ENCODE measurements at places on chromosomes 5 and 9. TPM values are rescaled to one million over a fixed set of nuclear protein-coding genes. Genes with fewer than 3 reads are reported as not detected.

GRCh38 chr5:101611039-101611438, 685.0 kb downstream of the SLCO4C1 start:
- no peaks in the 10 kb centered on the region for H3K36me3 ChIP-seq
- no peak overlapping the region for H3K4me3 ChIP-seq
- H3K27me3 ChIP-seq = 0 out of 2 replicates have a peak, but pooled peaks cover 5% of the 10 kb centered on the region
- no peaks in the 10 kb centered on the region for H3K4me1 ChIP-seq
- H3K27ac ChIP-seq = no peak overlapping the region

DNA sequence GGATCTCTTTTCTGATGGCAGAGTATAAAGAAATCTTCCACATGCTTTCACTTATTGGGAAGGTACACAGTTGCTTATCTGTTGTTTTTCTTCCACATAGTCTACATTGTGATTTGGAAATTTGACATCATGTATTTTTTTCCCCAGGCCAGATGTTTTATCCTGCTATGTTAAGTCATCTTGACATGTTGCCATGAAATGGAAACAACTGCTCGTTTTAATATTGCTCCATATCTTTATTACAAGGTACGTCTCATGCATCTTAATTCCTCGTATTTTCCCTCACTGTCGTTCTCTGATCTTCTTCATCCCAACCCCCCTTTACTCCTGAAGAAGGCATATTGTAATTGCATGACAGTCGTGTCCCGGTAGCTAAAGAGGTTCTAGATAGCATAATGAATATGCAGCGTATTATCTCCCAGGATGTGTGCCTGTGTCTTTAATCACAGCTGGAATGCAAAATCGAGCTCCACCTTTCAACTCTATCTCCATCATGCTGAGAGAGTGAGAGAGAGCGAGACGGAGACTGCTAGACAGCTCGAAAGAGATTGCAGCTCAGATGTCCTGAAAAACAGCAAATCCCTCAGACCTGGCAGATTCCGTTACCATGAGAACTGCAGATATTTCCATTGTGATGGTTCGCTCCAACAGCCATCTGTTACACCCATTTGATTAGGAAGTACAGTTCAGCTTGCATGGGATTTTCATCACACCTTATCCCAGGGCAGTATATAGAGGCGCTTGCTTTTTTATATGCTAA, 281.7 kb downstream of the TMEM38B start:
- H3K36me3 ChIP-seq = no peaks in the 10 kb centered on the region
- no peak overlapping the region for H3K4me3 ChIP-seq
- DNase-seq = no peak
- H3K27ac ChIP-seq = no peak overlapping the region
- no peaks in the 10 kb centered on the region for H3K27me3 ChIP-seq

DNA sequence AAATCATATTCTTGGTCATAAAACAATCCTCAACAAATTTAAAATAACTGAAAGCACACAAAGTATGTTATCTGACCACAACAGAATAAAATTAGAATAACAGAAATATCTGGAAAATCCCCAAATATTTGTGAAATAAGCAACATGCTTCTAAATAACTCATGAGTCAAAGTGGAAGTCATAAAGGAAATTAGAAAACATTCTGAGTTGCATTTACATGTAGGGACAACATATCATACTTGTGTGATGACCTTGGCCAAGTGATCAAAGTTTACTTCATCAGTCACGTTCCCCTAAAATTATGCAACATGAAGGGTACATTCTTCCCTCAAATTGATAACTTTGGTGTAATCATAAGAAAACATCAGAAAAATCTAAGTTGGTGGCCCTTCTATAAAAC, 64.7 kb downstream of the CSF2 start:
- no peak for DNase-seq
- 0 out of 2 replicates have a peak, but pooled peaks cover 3% of the 10 kb centered on the region for H3K27me3 ChIP-seq
- no peak overlapping the region for H3K27ac ChIP-seq
- H3K36me3 ChIP-seq = no peaks in the 10 kb centered on the region

DNA sequence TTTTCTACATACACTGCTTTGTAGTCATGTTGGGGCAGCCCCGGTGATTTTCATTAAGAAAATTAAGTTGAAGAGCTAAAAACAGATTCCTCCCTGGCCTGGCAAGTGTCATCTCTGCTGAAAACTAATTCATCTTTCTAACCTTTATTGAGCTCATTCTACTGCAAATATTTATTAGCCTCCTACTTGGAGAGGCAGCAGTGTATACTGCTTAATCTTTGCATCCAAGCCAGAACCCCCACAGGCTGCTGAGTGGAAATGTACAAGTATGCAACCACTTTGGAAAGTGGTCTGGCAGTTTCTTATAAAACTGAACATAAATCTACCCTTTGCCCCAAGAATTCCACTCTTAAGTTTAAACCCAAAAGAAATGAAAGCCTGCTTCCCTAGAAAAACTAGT, 223.4 kb downstream of the DRD1 start:
- no peak overlapping the region for H3K4me3 ChIP-seq
- no peak for DNase-seq
- H3K27me3 ChIP-seq = no peaks in the 10 kb centered on the region
- H3K36me3 ChIP-seq = no peaks in the 10 kb centered on the region

GRCh38 chr5:8508231-8508630, 639.3 kb downstream of the MTRR start:
- no peak overlapping the region for H3K27ac ChIP-seq
- H3K4me1 ChIP-seq = no peaks in the 10 kb centered on the region
- no peaks in the 10 kb centered on the region for H3K27me3 ChIP-seq
- no peak for DNase-seq
- H3K4me3 ChIP-seq = no peak overlapping the region

DNA sequence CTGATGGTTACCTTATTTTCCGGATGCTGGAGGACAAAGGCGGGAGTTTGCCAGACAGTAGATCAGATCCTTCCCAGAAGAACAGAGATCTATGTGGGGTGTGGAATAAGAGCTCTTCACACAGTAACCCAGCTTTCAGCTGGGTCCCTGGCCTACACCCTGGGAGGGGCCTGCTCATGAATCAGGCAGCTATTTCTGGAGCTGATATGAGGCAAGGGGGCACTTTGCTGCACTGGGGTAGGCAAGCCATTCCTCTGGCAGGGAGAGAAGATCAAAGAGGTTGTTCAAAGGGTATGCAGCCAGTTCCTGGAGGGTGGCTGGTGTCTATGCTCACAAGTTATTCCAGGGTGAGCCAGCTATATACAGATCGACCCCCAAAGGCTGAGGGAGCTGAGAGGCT, 48.6 kb downstream of the CYSTM1 start:
- no peak for DNase-seq
- no peak overlapping the region for H3K27ac ChIP-seq
- no peaks in the 10 kb centered on the region for H3K27me3 ChIP-seq
- H3K4me3 ChIP-seq = no peak overlapping the region

DNA sequence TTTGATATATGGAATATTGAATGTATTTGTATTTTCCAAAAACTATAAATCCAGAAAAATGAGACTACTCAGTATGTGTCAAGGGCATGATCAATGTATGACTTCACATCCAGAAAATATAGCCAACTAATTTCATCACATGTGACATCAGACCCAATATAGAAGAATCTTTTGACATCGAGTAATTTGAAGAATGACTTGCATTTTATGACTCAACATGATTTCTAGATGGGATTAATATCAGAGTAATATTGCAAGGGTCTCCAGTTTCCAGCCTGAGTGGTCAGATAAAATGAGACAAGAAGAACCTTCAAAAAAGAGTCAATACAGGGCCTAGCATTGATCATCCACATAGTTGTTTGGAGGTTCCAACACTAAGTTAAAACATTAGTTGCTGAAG, 467.5 kb upstream of the PAPPA start:
- no peak overlapping the region for H3K4me3 ChIP-seq
- H3K36me3 ChIP-seq = no peaks in the 10 kb centered on the region
- H3K4me1 ChIP-seq = peaks cover 7% of the 10 kb centered on the region
- H3K27ac ChIP-seq = no peak overlapping the region

- H3K36me3 ChIP-seq = no peaks in the 10 kb centered on the region
- H3K4me1 ChIP-seq = no peaks in the 10 kb centered on the region
- H3K27ac ChIP-seq = no peak overlapping the region
- no peak overlapping the region for H3K4me3 ChIP-seq
- no peak for DNase-seq
- no peaks in the 10 kb centered on the region for H3K27me3 ChIP-seq
Measured at GRCh38 chr5:162052676-162053075, 14.9 kb upstream of the GABRG2 start.

DNA sequence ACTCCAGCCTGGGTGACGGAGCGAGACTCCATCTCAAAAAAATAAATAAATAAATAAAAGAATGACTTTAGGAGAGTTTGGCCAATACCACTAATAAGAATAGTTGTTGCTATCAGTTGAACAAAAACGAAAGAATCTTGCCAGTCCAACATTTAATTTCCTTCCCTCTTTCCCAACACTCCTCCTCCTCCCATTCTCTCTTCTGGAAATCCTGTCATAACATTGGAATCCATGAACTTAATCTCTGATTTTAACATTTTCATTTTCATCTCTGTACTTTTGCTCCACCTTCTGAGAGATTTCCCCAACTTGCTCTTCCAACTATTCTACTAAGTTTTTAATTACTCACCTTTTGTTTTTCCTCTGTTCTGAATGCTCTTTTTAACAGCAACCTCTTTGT, 42.8 kb upstream of the CDK20 start:
- no peak overlapping the region for H3K4me3 ChIP-seq
- H3K27ac ChIP-seq = no peak overlapping the region
- no peaks in the 10 kb centered on the region for H3K4me1 ChIP-seq
- H3K27me3 ChIP-seq = no peaks in the 10 kb centered on the region

DNA sequence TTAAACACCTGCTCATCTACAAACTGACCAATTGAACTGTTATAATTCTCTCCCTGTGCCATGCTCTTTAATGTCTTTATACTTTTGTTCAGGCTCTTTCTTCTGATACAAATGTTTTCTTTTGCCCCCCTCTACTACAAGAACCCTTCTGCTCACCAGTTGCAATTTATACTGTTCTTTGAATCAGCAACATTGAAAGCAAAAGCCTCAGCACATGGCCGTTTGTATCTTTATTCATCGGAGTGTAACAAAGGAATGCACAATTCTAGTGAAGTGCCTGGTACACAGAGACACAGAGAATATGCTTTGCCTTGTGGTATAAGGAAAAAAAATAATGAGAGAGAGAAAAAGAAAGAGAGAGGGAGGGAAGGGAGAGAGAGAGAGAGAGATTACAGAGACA, 547.1 kb downstream of the CDH12 start:
- no peaks in the 10 kb centered on the region for H3K36me3 ChIP-seq
- H3K4me1 ChIP-seq = no peaks in the 10 kb centered on the region
- H3K27me3 ChIP-seq = no peaks in the 10 kb centered on the region

- H3K4me3 ChIP-seq = no peak overlapping the region
- DNase-seq = no peak
- H3K27ac ChIP-seq = no peak overlapping the region
- no peaks in the 10 kb centered on the region for H3K27me3 ChIP-seq
- no peaks in the 10 kb centered on the region for H3K36me3 ChIP-seq
- no peaks in the 10 kb centered on the region for H3K4me1 ChIP-seq
Measured at GRCh38 chr5:169817031-169817430, 163.3 kb downstream of the INSYN2B start.

DNA sequence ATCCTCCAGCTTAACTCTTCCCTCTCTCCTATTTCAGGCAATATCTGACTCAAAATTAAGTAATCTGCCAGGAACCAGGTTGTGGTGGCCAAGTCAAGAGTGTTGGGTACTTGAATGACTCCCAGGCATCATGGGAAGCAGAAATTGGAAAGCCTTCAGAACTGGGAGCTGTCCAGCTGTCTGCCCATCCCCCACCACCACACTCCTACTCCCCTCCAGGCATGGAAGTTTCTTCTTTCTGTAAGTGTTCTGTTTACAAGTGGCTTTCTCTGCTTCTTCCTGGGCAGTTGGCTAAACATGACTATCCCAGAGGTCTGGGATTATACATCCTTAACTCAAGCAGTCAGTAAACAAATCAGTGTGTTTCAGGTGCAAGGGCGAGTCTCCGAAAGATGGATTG, 14.6 kb upstream of the PBX3 start:
- H3K4me3 ChIP-seq = no peak overlapping the region
- no peaks in the 10 kb centered on the region for H3K27me3 ChIP-seq

DNA sequence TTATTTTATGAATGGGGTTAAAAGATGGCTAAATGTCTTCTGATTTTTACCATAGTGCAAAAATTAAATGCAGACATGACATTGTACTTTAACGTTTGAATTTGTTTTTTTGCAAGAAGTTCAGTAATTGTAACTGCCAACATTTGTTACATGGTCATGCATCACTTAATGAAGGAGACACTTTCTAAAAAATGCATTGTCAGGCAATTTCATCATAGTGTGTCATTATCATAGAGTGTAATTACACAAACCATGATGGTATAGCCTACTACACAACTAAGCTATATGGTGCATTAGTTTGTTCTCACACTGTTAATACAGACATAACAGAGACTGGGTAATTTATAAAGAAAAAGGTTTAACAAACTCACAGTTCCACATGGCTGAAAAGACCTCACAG, 50.0 kb upstream of the NAA35 start:
- H3K4me1 ChIP-seq = no peaks in the 10 kb centered on the region
- no peak overlapping the region for H3K4me3 ChIP-seq
- DNase-seq = no peak
- no peaks in the 10 kb centered on the region for H3K27me3 ChIP-seq
- no peaks in the 10 kb centered on the region for H3K36me3 ChIP-seq

DNA sequence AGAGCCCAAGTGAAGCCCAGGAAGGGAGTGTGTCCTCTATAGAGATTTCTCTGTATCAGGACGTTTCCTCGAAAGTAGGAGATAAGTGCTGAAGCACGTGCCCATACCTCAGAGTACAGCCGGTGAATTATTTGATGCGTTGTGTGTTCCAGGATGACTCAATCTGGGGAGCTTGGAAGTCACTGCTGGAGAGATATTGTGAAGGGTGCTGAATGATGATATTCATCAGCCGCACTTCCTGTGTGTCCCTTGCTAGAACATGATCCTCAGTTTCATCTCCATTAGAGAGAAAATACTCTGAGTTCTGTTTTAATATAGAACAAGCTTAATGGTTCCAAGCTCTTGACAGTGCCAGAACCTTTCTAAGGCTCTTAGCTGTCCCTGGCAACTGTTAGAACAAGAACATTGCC, 402.3 kb upstream of the ADAMTSL1 start:
- no peak overlapping the region for H3K27ac ChIP-seq
- peak; percentile 2 for DNase-seq
- no peaks in the 10 kb centered on the region for H3K4me1 ChIP-seq
- H3K4me3 ChIP-seq = no peak overlapping the region
- no peaks in the 10 kb centered on the region for H3K36me3 ChIP-seq
- H3K27me3 ChIP-seq = no peaks in the 10 kb centered on the region

GRCh38 chr9:19618816-19619215, 170.0 kb downstream of the SLC24A2 start:
- H3K36me3 ChIP-seq = no peaks in the 10 kb centered on the region
- no peak overlapping the region for H3K27ac ChIP-seq
- H3K27me3 ChIP-seq = no peaks in the 10 kb centered on the region
- no peak for DNase-seq
- no peaks in the 10 kb centered on the region for H3K4me1 ChIP-seq

- no peak for DNase-seq
- H3K27me3 ChIP-seq = no peaks in the 10 kb centered on the region
- no peak overlapping the region for H3K27ac ChIP-seq
- no peak overlapping the region for H3K4me3 ChIP-seq
- H3K4me1 ChIP-seq = peaks cover 35% of the 10 kb centered on the region
Measured at GRCh38 chr5:17401470-17402288, 96.4 kb upstream of the TAF11L2 start.

- H3K27ac ChIP-seq = no peak overlapping the region
- no peaks in the 10 kb centered on the region for H3K36me3 ChIP-seq
Measured at GRCh38 chr9:81183761-81184160, 505.6 kb downstream of the TLE1 start.

Gene FOXD4
- total RNA-seq = 0.24 TPM

Gene EIF4E1B
- not detected for total RNA-seq

Gene RNF20
- total RNA-seq = 31.7 TPM

Gene HAND1
- total RNA-seq = not detected

Gene PROB1
- 0.58 TPM for total RNA-seq

Gene RNF183
- not detected for total RNA-seq

Gene ANKRD20A1
- total RNA-seq = not detected

Gene TLR4
- total RNA-seq = 19.5 TPM

Data from SJSA1 (cell line).